Gastroesophageal sphincter (tissue), 4 donors: ENCODE measurements at places on chromosomes 13 and 19.

GRCh38 chr19:38070573-38070972, 153.4 kb downstream of the DPF1 start:
- ATAC-seq, result no peak
- H3K4me3 ChIP-seq, result no peak overlapping the region

DNA sequence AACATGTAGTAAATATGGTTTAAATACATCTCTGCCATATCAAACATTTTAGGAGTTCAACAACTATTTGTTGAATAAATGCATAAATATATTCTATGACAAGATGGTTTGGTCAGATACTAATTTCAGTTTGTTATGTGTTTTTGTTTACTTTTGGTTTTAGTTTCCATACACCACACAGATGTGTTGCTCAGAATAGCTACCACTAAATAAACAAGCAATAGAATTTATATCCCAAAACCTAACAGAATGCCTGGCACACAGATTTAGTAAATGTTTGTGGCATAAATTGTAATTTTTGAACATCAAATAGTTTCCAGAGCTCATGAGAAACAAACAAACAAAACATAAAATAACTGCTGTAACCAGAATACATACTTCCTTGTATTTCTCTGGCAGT, 126.8 kb upstream of the ATXN8OS start:
- no peak for ATAC-seq
- H3K27me3 ChIP-seq, result no peaks in the 10 kb centered on the region
- no peaks in the 10 kb centered on the region for H3K36me3 ChIP-seq

DNA sequence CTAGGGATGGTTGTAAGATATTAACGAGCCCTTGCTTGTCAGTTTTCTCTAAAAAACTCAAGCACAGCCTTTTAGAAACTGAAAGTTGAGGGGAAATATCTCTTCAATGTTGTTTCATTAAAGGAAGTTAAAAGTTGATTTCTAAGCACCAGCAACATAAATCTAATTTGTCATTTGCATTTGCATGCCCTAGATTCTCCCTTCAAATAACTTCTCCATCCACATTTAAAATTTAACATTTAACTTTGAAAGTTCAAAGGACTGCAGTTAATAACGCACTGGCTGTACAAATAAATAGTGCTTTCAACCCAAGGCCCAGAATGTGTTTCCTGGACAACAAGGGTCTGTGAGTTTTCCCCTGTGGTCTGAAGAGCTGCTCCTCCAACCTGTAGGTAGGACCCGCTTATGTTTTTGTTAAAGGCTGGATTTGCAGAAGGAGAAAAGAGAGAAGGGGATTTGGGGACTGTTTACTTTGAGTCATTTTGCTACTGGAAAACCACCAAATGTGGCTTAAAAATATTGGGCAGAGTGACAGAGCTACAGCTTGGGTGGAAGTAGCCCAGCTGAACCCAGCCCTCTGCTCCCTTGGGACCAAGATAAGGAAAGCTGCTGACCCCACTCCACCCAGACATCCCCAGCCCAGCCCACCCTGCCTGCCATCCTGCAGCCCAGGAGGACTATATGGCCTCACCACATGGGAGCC, 39.8 kb downstream of the TNFRSF19 start:
- H3K27ac ChIP-seq, result peak overlapping the region; percentile 56
- no peaks in the 10 kb centered on the region for H3K27me3 ChIP-seq
- peak overlapping the region; percentile 22 for H3K4me3 ChIP-seq

DNA sequence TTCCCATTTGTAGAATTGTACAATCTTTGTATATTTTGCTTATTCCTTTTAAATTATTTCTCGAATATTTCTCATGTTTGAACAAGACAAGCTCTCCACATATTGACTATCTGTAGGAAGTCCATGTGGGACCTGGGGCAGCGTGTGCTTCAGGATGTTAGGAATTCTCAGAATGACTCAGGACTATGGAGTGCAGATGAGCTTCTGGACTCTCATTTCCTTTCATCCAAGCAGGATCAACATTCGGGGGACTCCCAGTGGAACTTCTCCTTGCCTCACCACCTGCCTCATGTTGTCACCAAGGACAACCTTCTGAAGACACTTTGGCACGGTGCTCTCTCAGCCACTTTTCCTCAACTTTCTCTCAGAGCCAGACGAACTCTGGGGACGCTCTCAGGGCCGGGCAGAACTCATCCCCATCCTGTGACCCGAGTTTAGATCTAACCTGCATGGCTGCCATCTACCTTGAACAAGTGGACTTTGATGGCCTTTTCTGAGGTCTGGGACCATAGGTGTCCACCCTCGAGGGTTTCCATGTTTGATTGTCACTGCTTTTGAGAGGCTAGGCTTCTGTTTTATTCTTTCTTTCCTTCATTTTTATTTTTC, 441.7 kb downstream of the IRS2 start:
- H3K27me3 ChIP-seq, result no peaks in the 10 kb centered on the region
- no peak overlapping the region for H3K4me3 ChIP-seq
- no peaks in the 10 kb centered on the region for H3K36me3 ChIP-seq
- H3K4me1 ChIP-seq, result no peaks in the 10 kb centered on the region
- ATAC-seq, result no peak

DNA sequence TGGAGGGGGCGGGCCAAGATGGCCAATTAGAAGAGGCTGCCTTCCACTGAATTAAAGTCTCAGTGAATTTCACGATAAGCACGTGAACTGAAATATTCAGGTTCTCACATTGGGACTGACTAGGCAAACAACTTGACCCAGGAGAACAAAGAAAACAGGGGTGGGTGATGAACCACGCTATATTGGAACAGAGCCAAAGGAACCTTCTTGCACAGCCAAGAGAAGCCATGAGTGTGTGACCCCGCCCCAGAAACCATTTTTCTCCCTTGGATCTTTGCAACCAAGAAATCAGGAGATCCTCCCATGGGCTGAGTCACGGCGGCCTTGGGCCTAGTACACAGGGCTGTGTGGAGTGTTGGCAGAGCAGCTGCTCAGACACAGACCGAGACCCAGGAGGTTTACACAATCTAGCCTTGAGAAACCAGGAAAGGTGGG, 36.8 kb downstream of the ERICH4 start:
- no peak overlapping the region for H3K27ac ChIP-seq
- H3K27me3 ChIP-seq, result peaks cover 75% of the 10 kb centered on the region
- ATAC-seq, result peak; percentile 71

DNA sequence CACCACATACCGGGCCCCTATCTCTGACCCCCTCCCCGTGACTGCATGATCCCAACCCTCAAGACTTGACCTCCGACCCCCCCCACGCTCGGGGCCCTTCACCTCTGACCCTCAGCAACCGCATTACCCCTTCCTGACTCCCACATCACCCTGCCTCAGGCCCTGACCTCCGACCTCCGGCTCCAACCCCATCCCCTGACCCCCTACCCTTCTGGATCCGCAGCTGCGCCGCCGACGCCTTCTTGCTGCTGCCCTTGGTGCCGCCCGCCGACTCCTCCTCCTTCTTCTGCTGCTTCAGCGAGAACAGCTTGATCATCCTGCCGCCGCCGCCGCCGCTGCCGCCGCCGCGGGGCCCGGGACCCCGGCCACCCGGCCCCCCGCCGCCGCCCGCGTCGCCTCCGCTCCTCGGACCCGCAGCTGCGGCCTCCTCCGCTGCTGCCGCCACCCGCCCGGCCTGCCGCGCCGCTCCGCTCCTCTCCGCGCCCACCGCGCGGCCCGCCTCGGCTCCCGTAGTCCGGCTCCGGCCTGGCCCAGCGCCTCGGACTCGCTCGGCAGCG, at the start of gene UBE2M:
UBE2M (minus strand) TSS at position 546 of the 557 bp plus-strand sequence; CDS start at position 316, 230 bp downstream.
- H3K36me3 ChIP-seq, result no peaks in the 10 kb centered on the region
- H3K4me3 ChIP-seq, result peak within 1 kb of the TSS; percentile 52
- ATAC-seq, result no peak
- H3K27ac ChIP-seq, result peak within 1 kb of the TSS; percentile 99

DNA sequence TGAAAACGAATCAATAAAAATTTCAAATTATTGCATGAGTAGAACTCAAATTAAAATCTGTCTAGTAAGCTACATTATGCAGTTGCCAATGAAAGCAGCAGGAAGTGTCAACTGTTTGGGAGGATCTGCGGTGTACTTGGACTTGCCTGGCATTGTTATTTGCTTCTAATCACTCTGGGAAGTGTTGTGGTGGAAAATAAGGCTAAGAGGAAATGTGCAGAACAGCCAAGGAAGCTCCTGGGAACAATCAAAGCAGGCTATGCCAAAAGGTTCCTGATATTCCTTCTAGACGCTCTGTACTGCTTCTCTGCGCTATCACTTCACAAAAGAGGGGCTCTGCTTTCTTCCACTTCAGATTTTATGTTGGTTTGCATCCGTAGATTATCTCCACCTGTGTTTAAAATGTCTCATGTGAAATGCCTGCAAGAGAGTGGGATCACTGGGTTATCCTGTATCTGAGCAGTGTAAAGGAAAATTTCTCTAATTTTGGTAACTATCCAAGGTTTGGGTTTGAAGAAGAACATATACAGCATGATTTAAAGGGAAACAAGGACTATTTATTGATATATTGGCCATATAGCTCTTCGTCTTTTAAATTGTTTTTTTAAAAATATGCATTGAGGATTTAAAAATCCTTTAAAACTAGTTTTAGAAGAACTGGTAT, 182.7 kb upstream of the CSNK1A1L start:
- H3K36me3 ChIP-seq, result no peaks in the 10 kb centered on the region
- H3K4me1 ChIP-seq, result no peaks in the 10 kb centered on the region
- H3K4me3 ChIP-seq, result no peak overlapping the region
- no peak overlapping the region for H3K27ac ChIP-seq
- ATAC-seq, result no peak
- no peaks in the 10 kb centered on the region for H3K27me3 ChIP-seq

DNA sequence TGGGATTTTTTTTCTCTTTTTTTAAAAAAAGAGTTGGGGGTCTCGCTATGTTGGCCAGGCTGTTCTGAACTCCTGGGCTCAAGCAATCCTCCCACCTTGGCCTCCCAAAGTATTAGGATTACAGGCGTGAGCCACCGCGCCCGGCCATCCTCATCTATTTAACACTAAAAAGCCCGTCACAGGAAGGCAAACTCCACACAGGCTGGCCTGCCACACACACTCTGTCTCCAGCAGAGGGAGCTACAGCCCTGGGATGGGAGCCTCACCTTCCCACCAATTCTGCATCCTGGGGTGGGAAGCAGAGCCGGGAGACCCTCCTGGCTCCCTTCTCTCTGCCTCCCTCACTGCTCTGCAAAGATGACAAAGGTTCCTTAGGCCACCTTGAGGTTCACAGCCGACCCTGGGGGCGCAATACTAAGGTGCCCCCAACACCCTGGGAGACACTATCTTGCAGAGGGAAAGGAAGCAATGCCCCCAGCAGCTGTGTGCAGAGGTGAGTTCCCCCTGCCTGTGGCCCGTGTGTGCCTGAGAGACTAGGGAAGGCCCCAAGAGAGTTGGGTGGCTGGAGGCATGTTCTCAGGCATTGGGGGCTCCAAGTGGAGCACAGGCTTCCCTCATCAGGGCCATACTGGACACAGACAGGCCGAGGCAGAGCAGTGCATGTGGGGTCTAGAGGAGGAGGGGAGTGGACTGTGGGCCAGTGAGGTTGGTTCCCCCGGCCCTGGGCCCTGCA, 27.4 kb upstream of the TIMM44 start:
- no peaks in the 10 kb centered on the region for H3K36me3 ChIP-seq
- H3K27ac ChIP-seq, result no peak overlapping the region
- no peaks in the 10 kb centered on the region for H3K4me1 ChIP-seq
- H3K4me3 ChIP-seq, result no peak overlapping the region
- ATAC-seq, result no peak
- H3K27me3 ChIP-seq, result no peaks in the 10 kb centered on the region

DNA sequence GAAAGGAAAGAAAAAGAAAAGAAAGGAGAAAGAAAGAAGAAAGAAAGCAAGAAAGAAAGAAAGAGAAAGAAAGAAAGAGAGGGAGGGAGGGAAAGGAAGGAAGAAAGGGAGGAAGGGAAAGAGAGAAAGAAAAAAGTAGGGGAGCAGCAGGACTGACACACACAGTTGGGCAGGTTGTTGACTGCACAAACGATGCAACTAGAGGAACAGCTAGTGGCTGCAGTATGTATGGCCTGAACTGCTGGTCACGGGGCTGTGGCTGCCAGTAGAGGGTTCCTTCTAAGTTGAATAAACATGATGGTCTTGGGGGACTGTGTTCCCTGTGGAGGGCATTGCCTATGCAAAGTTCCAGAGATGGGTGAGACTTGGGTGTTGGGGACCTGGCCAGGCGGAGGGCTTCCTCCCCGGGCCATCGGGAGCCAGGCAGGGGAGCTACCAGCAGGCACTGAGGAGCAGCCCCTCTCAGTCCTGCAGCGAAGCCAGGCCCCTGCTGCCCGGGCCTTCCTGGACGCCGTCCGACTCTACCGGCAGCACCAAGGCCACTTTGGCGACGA, 16.7 kb upstream of the COLGALT1 start:
- H3K4me1 ChIP-seq, result peaks cover 8% of the 10 kb centered on the region
- H3K4me3 ChIP-seq, result peak overlapping the region; percentile 59
- H3K27me3 ChIP-seq, result no peaks in the 10 kb centered on the region
- peak overlapping the region; percentile 77 for H3K27ac ChIP-seq
- H3K36me3 ChIP-seq, result no peaks in the 10 kb centered on the region

GRCh38 chr19:18157465-18158063, 4.6 kb downstream of the PIK3R2 start:
- H3K4me1 ChIP-seq, result no peaks in the 10 kb centered on the region
- no peaks in the 10 kb centered on the region for H3K27me3 ChIP-seq
- no peaks in the 10 kb centered on the region for H3K36me3 ChIP-seq
- H3K27ac ChIP-seq, result peak overlapping the region; percentile 10
- no peak overlapping the region for H3K4me3 ChIP-seq

- H3K27me3 ChIP-seq, result no peaks in the 10 kb centered on the region
- H3K4me3 ChIP-seq, result no peak overlapping the region
- no peak for ATAC-seq
Observed at GRCh38 chr13:75236774-75237173, 245.2 kb downstream of the TBC1D4 start.

- H3K4me1 ChIP-seq, result peaks cover 65% of the 10 kb centered on the region
- no peak for ATAC-seq
- H3K4me3 ChIP-seq, result no peak overlapping the region
- H3K27ac ChIP-seq, result peak overlapping the region; percentile 71
- no peaks in the 10 kb centered on the region for H3K27me3 ChIP-seq
Observed at GRCh38 chr19:19459073-19459472, 53.6 kb downstream of the GATAD2A start.

DNA sequence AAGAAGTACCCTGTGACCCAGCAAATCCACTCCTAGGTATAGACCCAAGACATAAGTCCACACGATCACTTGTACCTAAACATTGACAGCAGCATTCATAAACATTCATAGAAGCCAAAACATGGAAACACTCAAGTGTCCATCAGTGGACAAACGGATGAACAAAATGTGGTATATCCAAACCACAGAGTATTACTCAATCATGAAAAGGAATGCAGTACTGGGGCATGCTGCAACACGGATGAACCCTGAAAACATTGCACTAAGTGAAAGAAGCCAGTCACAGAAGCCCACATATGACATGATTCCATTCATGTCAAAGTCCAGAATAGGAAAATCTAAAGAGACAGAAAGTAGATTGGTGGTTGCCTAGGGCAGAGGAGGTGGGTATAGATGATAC, 22.8 kb upstream of the CCNE1 start:
- no peak overlapping the region for H3K27ac ChIP-seq
- ATAC-seq, result no peak
- H3K27me3 ChIP-seq, result no peaks in the 10 kb centered on the region
- H3K4me3 ChIP-seq, result no peak overlapping the region

DNA sequence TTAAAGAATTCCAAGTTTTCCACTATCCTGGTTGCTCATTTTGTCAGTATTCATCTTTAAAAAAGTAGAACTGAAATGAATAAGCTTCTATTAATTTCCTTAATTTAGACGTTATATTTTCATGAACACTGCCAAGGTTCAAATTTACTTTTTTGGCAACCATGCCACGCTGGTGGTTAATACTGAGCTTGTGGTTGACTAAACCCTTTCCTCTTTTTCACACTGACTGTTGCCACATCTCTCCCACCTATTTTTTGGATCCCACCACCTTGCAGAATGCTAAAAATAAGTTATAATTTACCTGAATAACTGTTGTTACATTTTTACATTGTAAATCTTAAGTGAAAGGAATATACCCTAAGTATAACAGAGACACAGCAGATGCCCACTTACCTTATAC, 45.0 kb downstream of the FLT3 start:
- H3K4me1 ChIP-seq, result no peaks in the 10 kb centered on the region
- H3K27me3 ChIP-seq, result peaks cover 22% of the 10 kb centered on the region
- no peaks in the 10 kb centered on the region for H3K36me3 ChIP-seq
- no peak overlapping the region for H3K27ac ChIP-seq
- no peak for ATAC-seq
